NCI-H69 (cell line): ENCODE measurements at places on chromosomes 4 and X.

GRCh38 chr4:26765515-26765914, 95.1 kb upstream of the STIM2 start:
- no peak for DNase-seq

- no peak for DNase-seq
These were observed 68.8 kb upstream of the ZC4H2 start for GRCh38 chrX:65045001-65045400.

GRCh38 chr4:141571362-141571761, 65.0 kb upstream of the IL15 start:
- no peak for DNase-seq

GRCh38 chr4:35793045-35793722, 451.1 kb downstream of the ARAP2 start:
- no peak for DNase-seq

DNA sequence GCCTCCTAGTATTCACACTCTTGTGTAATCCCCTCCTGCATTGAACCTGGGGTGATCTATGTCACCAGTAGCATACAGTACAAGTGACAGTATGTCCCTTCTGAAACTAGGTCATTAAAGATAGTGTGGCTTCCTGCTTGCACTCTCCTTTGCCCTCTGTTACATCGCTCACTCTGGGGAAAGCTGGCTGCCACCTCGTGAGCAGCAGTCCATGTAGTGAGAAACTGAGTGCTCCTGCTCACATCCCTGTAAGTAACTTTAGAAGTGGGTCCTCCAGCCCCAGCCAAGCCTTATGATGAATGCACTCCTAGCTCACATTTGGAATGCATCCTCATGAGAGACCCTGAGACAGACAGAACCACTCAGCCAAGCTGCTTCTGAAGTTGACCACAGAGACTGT, 89.8 kb upstream of the TNIP3 start:
- no peak for DNase-seq

DNA sequence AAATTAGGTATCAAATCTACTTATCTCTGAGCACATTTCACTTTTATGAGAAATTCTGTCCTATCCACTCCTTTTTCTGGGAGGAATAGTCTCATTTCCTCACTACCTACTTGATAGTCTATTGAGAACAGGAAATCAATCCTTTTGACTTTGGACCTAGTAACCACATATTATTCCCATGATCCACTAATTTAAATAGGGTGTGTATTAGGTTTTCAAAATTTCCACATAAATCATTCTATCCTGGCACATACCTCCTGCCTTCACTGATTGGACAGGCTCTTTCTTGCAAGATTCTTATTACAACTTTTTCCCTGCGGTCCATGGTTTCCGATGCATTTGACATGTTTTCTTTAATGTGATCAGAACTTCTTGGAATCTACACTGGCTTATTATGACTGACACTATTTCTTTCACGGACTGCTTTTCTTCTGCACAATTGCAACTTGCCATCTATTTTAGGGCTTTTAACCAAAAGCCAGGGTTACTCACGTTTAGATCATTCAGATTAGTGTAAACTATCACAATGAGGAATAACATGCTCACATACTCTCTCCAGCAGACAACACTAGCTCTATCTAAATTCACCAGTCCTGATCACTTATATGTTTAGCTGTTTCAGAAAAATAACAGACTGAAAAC, 419.9 kb upstream of the SLIT2 start:
- no peak for DNase-seq

DNA sequence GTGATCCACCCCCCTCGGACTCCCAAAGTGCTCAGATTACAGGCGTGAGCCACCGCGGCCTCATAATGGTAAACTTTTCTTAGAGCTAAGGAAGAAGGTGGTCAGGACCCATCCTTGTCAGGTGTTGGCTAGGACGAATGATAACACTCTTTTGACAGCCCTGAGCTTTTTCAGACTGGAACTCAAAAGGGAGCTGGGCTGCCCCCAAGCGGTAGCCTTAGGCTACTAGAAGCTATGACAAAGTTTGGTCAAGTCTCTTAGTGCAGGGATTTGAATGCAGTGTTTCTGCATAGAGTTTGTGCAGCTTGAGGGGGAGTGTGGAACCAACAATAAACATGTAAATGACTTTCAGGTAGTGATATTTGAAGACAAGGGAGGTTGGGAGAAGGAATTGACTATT, 11.8 kb upstream of the HSD17B10 start:
- DNase-seq, result peak; percentile 63

GRCh38 chrX:123121241-123121640, 62.8 kb upstream of the GRIA3 start:
- DNase-seq, result no peak

- DNase-seq, result no peak
These were observed 110.4 kb downstream of the UBE2K start for GRCh38 chr4:39808231-39808749.

DNA sequence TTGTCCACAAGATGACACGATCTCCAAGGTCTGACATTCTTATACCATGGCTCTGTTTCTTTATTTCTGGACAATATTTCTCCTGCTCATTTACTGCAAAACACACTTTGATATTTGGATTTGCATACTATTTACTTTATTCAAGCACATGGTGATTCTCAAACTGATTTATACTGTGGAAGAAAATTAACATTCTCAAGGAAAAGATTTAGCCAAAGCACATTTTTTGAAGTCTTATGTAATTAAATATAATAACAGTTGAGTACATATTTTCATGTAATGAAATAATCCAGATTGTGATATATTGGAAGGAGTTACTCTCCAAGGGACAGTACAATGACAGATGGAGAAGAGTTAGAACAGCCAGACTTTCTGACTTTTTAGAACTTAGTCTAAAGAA, 155.8 kb upstream of the CT83 start:
- DNase-seq, result no peak

- DNase-seq, result peak; percentile 61
These were observed 660 bp upstream of the HSPA4L start for GRCh38 chr4:127781300-127782024.

GRCh38 chr4:145525291-145525740, 43.7 kb downstream of the SMAD1 start:
- peak; percentile 4 for DNase-seq

- peak; percentile 76 for DNase-seq
These were observed 532 bp downstream of the ZNF827 start for GRCh38 chr4:145937971-145938611.

GRCh38 chr4:58564695-58565475, 1454.7 kb upstream of the IGFBP7 start:
- DNase-seq, result peak; percentile 52

- no peak for DNase-seq
These were observed 271.3 kb downstream of the GPM6A start for GRCh38 chr4:175540732-175541131.

DNA sequence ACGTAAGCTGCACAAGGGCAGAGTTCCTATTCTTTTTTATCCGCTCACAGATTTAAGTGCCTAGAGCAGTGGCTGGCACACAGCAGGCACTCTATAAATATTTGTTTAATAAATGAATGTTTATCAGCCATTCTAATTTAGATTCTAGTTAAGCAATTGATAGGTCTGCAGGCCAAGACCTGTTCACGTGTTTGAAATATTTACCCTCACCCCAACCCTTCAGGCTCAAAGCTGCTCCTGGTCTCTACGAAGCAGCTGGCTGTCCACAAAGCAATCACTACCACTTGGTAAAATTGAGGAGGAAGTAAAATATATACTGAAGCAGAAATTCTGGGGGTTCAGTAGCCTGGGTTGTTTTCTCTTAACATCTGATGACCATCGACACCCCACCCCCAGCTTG, 158.1 kb downstream of the MGST2 start:
- peak; percentile 91 for DNase-seq

DNA sequence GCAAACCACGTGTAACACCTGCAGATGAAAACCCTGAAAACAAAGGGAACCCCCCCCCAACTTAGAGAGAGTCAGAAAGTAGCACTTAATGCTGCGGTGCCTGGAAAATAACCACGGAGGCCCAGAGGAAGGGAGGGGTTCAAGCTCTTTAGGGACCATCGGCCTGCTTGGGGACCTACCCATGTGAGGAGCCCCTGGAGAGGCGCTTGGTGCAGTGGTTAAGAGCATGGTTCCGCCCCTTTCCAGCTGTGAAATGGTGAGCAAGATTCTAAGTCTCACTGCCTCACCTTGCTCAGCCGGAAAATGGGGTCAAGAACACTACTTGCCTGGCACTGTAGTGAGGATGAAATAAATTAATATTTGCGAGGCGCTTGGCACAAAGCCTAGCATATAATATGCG, 13.8 kb downstream of the SLC25A5 start:
- DNase-seq, result no peak

GRCh38 chr4:120508036-120508435, 414.5 kb downstream of the PRDM5 start:
- no peak for DNase-seq

GRCh38 chr4:117783716-117784115, 250.6 kb upstream of the NDST3 start:
- peak; percentile 56 for DNase-seq

DNA sequence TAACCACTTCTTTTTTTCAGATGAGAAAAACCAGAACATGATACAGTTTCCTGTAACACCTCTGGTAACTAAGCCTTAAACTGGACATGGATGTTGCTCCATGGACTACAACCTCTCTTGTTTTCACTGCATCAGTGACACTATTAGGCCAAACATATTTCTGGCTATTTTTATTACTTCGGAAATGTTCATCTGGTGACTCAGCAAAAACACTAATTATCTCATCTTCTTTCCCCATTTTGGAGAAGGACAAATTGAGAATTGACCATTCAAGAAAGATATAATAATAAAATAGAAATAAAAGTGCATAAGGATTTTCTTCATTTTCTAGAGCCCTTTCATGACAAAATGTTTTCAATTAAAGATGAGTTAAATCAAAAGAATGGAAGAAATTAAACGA, 361.9 kb upstream of the TECRL start:
- no peak for DNase-seq

DNA sequence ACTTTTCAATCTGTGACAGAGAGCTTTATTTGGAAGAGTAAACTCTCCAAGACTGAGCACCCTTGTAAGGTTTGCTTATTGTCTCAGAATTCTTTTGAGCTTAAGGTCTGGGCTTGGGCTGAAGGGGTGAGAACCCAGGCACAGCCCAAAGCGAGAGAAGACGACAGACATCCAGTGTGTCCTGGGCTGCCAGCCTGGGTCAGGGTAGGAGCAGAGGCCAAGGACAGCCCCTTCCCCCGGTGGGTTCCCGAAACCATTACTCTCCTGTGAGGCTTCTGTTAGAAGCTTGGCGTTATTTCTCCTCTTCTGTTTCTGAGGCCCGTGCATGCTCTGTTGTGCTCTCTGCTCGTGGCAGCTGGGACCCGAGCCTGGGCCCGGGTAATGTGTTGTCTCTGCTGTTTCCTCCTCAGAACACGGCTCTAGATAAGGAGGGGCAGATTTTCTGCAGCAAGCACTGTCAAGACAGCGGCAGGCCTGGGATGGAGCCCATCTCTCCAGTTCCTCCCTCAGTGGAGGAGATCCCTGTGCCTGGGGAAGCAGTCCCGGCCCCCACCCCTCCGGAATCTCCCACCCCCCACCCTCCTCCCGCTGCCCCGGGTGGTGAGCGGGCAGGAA, 177.5 kb downstream of the DCLK2 start:
- DNase-seq, result no peak

GRCh38 chr4:123288309-123289025, 108.1 kb upstream of the SPRY1 start:
- DNase-seq, result no peak

- peak; percentile 78 for DNase-seq
These were observed 53.6 kb downstream of the DDX60 start for GRCh38 chr4:168264903-168265302.

DNA sequence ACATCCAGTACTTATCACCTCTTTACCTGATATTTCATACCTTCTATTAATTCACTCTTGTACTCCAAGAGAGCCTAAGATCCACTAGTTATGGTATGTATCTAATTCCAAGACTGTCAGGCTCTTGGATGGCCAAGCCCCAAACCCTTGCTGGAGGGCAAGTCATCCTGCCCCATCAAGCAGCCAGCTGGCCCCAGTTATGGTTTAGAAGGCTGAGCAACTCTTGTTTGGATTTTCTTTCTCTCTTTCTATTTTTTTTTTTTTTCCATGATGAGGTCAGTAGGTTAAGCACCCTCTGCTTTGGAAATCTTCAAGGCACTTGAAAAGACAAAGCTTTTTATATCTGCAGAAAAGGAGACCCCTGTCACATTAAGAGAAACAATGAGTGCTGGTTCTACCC, 10.9 kb upstream of the FGF16 start:
- no peak for DNase-seq

DNA sequence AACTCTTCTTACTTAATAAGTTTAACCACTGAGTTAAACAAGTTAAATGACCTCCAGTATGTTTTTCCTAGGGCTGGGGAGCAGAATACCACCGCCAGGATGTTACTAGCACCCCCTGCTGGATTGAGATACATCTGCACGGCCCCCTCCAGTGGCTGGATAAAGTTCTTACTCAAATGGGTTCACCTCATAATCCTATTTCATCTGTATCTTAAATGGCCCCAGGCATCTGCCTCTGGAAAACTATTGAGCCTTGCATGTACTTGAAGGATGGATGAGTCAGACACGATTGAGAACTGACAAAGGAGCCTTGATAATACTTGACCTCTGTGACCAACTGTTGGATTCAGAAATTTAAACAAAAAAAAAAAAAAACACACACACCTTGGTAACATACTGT, 61.5 kb upstream of the MMAA start:
- DNase-seq, result peak; percentile 64

DNA sequence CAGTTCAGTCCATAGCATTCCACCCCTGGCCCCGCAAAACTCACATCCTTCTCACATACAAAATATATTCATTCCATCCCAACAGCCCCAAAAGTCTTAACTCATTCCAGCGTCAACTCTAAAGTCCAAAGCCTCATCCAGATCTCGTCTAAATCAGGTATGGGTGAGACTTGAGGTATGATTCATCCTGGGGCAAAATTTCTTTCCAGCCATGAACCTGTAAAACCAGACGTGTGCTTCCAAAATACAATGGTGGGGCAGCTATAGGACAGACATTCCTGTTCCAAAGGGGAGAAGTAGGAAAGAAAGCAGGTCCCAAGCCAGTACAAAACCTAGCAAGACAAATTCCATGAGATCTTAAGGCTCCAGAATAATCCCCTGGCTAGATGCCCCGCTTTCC, 76.9 kb downstream of the CLDN34 start:
- no peak for DNase-seq

- no peak for DNase-seq
These were observed 45.5 kb upstream of the PBDC1 start for GRCh38 chrX:76127341-76127740.
